ENCODE measurements at places on chromosomes 12 and 14.
A peak's percentile ranks its signal among the peaks of the same experiment; 100 is the strongest.

- H3K4me3 ChIP-seq = no peak overlapping the region
- H3K36me3 ChIP-seq = no peaks in the 10 kb centered on the region
- H3K4me1 ChIP-seq = no peaks in the 10 kb centered on the region
- DNase-seq = no peak
These were observed 48.6 kb upstream of the CATSPERB start for GRCh38 chr14:91780452-91780851.

- H3K36me3 ChIP-seq = no peaks in the 10 kb centered on the region
- no peaks in the 10 kb centered on the region for H3K27me3 ChIP-seq
- DNase-seq = no peak
- no peaks in the 10 kb centered on the region for H3K4me1 ChIP-seq
- H3K4me3 ChIP-seq = no peak overlapping the region
These were observed 523.2 kb upstream of the CCDC196 start for GRCh38 chr14:65962952-65963351.

GRCh38 chr14:74456684-74457564 lies 30.9 kb upstream of the SYNDIG1L start:
- no peak overlapping the region for H3K4me3 ChIP-seq
- H3K36me3 ChIP-seq = no peaks in the 10 kb centered on the region
- no peaks in the 10 kb centered on the region for H3K4me1 ChIP-seq
- no peak overlapping the region for H3K27ac ChIP-seq
- DNase-seq = no peak

- H3K27ac ChIP-seq = no peak overlapping the region
- no peaks in the 10 kb centered on the region for H3K27me3 ChIP-seq
- H3K4me1 ChIP-seq = no peaks in the 10 kb centered on the region
These were observed 41.8 kb upstream of the CLMN start for GRCh38 chr14:95361373-95362137.

DNA sequence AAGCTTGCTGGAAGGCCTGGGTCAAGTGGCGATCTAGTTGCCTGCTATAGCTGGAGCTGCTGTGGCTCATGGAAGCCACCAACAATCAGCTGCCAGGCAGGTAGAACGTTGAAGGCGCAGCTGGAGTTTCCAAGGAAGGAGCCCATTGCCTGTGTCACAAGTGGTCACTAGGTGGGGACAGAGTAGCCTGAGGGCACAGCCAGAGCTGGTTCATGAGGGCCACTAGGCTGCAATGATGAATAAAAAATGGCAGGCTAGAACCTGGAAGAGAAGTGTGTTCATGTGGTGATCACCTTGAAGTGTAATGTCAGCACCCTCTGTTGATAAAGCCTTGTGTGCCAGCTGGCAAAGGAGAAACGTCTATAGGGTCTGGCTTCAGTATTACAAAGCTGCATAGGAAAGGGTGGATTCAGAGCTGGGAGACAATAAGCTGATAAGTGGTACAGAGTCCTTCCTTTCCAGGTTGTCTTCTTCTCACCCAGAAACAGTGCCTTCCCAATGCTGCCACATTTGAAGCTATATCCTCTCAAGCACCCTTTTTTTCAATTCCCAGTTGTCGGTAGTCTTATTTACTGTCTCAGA lies 165.8 kb downstream of the EMP1 start:
- no peaks in the 10 kb centered on the region for H3K27me3 ChIP-seq
- H3K36me3 ChIP-seq = no peaks in the 10 kb centered on the region
- no peak overlapping the region for H3K27ac ChIP-seq
- DNase-seq = peak; percentile 67
- no peaks in the 10 kb centered on the region for H3K4me1 ChIP-seq

GRCh38 chr12:78864403-78864869 lies at the start of gene SYT1:
TSS of gene SYT1 (plus strand) at chr12:78864774.
- peak; percentile 74 for DNase-seq
- peak within 1 kb of the TSS; percentile 91 for H3K27ac ChIP-seq
- peaks cover 14% of the 10 kb centered on the region for H3K4me1 ChIP-seq
- H3K36me3 ChIP-seq = no peaks in the 10 kb centered on the region

GRCh38 chr12:75685617-75686225 lies 174.3 kb upstream of the KRR1 start:
- no peak overlapping the region for H3K27ac ChIP-seq
- no peak overlapping the region for H3K4me3 ChIP-seq
- no peak for DNase-seq
- H3K4me1 ChIP-seq = no peaks in the 10 kb centered on the region

DNA sequence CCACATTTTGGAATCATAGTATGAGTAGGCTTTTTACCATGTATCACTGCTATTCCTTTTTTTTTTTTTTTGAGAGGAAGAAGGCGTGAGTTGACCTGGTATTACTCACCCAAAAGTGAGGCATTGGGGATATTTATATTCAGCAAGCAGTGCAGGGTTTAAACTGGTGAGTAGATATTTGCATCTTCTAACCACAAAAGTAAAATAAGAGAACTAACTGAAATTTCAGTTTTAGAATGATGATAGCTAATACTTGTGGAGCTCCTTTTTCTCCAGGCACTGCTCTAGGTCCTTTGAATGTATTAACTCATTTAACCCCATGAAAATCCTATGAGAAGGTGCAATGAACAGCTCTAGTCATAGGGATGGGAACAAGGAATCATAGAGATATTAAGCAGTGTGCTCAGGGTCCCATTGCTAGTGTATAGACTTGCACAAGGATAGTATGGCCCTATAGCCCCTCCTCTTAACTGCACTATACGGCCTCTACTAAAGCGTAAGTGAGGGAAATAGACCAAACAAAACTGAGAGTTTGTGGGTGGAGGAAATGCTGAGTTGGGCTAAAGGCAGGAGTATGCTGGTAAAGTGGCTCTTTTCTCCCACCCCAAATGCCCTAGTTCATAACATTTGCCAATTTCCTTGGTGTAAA lies 104.3 kb upstream of the MAX start:
- peak; percentile 67 for DNase-seq
- no peaks in the 10 kb centered on the region for H3K27me3 ChIP-seq
- no peaks in the 10 kb centered on the region for H3K36me3 ChIP-seq
- H3K4me1 ChIP-seq = peaks cover 51% of the 10 kb centered on the region

- no peaks in the 10 kb centered on the region for H3K4me1 ChIP-seq
- no peak overlapping the region for H3K27ac ChIP-seq
- H3K27me3 ChIP-seq = no peaks in the 10 kb centered on the region
These were observed 18.0 kb upstream of the MYO1H start for GRCh38 chr12:109329686-109330085.

- H3K36me3 ChIP-seq = no peaks in the 10 kb centered on the region
- no peaks in the 10 kb centered on the region for H3K4me1 ChIP-seq
- DNase-seq = no peak
- no peak overlapping the region for H3K27ac ChIP-seq
- H3K27me3 ChIP-seq = no peaks in the 10 kb centered on the region
These were observed 600.2 kb downstream of the TRHDE start for GRCh38 chr12:72872238-72872887.

GRCh38 chr12:32586390-32586789 lies 92.7 kb upstream of the DNM1L start:
- H3K4me3 ChIP-seq = no peak overlapping the region
- no peak overlapping the region for H3K27ac ChIP-seq
- no peaks in the 10 kb centered on the region for H3K27me3 ChIP-seq
- DNase-seq = no peak
- peaks cover 9% of the 10 kb centered on the region for H3K36me3 ChIP-seq

DNA sequence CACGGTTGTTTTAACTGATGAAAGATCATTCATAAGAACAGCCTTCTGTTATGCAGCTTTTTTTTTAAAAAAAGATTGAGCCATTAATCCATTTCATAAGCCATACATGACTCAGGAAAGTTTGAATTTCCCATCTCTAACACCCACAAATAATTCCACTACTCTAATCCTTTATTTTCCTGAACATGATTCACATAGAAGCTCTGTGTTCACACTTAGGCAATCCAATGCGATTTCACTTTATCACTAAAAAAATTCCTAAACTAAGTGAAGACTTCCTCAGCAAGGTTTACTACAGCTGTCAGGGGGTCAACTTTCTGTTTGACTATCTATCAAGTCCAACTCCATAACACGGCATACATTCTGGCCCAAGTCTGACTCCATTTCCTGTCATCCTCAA lies 25.9 kb downstream of the PKP2 start:
- no peak overlapping the region for H3K27ac ChIP-seq
- H3K4me1 ChIP-seq = peaks cover 27% of the 10 kb centered on the region
- no peak overlapping the region for H3K4me3 ChIP-seq
- H3K27me3 ChIP-seq = no peaks in the 10 kb centered on the region
- DNase-seq = no peak

DNA sequence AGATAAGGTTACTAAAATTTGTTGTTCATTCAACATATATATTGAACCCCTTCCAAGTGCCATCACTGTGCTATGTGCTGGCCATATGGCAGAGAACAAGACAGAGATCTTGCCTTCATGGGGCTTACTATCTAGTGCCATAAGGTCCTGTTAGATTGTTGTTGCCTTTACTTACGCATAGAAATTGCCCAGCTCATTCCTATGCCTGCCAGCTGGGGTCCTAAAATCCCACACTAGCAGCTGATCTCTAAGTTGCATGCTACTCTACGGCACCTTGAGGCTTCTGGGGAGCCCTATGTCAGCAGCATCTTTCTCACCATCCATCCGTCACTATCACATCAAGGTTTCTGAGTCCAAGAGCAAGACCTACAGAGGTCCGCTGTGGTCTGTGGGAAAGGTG lies 1.4 kb upstream of the KCNK10 start:
- H3K4me3 ChIP-seq = no peak overlapping the region
- no peaks in the 10 kb centered on the region for H3K27me3 ChIP-seq
- no peaks in the 10 kb centered on the region for H3K4me1 ChIP-seq
- DNase-seq = no peak
- no peak overlapping the region for H3K27ac ChIP-seq

GRCh38 chr14:103016594-103016993 lies 40.8 kb downstream of the CDC42BPB start:
- H3K36me3 ChIP-seq = no peaks in the 10 kb centered on the region
- H3K27ac ChIP-seq = no peak overlapping the region
- H3K27me3 ChIP-seq = no peaks in the 10 kb centered on the region
- H3K4me3 ChIP-seq = no peak overlapping the region
- no peaks in the 10 kb centered on the region for H3K4me1 ChIP-seq

- no peak overlapping the region for H3K4me3 ChIP-seq
- no peak for DNase-seq
- no peaks in the 10 kb centered on the region for H3K4me1 ChIP-seq
- no peaks in the 10 kb centered on the region for H3K27me3 ChIP-seq
These were observed 28.6 kb upstream of the BLTP3B start for GRCh38 chr12:100171248-100171647.

DNA sequence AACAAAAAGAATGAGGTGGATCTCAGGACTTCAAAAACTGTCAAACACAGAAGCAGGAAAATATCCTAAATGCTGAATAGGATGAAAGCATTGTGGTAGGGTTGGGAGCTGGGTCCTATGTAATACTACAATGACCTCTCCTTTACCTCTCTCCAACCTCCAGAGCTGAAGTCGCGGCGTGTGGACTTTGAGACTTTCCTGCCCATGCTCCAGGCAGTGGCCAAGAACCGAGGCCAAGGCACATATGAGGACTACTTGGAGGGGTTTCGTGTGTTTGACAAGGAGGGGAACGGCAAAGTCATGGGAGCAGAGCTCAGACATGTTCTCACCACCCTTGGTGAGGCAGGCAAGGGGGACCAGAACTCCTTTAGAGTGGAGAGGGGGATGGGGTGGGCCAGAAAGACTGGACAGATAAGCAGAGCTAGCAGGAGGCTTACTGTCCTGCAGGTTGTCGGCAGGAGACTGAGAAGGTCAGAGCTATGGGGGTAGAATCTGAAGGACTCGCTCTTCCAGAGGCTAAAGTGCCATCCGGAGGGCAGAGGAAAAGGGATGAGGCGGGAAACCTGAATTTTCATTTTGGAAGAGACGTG lies 2.8 kb upstream of the MYL6 start:
- no peaks in the 10 kb centered on the region for H3K27me3 ChIP-seq
- H3K4me1 ChIP-seq = peaks cover 25% of the 10 kb centered on the region
- no peak for DNase-seq

DNA sequence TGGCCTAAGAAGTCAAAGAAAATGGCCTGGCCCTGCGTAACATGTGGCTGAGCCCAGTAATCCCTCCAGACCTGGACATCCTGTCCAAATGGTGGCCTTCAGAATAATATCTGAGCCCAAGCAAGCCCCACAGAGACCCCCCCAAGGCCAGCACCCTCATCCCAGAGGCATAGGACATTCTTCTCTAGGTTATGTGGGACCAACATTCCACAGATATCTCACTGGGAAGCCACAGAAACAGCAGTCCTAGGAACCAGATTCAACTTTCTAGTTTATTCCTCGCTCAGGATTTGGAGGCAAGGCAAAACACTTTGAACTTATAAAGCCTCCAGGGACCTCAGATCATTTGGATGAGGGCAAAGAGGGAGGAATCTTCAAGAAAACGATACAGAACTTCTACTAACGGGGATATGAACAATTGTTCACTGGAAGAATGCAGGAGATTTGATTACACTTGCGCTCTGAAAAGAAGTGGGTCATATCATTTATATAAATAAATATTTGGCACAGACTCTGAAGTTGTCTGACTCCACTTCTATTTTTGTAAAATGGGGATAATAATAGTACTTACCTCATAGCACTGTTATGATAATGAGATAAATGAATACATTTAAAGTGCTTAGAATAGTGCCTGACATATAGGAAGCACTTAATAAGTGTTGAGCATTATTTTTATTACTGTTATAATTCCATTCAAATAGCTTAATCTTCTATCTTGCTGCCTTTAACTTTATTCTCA lies 171.5 kb downstream of the NUAK1 start:
- H3K27me3 ChIP-seq = no peaks in the 10 kb centered on the region
- no peak overlapping the region for H3K27ac ChIP-seq
- DNase-seq = no peak
- no peak overlapping the region for H3K4me3 ChIP-seq

GRCh38 chr12:55226523-55226922 lies 5.7 kb downstream of the OR10A7 start:
- H3K27ac ChIP-seq = no peak overlapping the region
- H3K36me3 ChIP-seq = no peaks in the 10 kb centered on the region
- DNase-seq = no peak

DNA sequence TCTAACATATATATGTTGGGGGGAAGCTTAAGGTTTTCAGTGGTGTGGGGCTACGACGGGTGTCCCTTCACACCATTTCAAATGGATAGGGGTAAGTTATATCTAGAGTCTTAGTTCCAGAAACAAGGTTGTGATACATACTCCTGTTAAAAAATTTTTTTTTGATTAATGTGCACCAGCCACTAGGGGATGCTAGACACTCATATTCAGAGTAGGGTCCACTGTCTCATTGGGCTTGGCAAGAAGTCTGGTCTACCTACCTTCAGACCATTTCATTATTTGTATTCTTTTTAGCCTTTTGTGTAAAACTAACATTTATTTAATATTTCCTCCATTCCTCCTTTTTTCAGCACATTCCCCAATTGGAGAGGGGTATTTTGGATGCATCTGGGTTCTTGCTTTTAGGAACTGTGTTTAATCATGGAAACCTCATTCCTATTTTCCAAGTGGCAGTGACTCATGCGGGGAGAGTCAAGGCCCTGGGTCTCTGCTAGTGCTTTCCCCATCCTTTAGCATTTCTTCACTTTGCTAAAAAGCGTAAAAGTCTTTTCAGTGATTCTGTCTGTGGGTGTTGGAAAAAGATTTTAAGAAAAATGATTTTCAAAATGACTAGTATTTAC lies 33.4 kb downstream of the ANO4 start:
- no peaks in the 10 kb centered on the region for H3K27me3 ChIP-seq
- no peaks in the 10 kb centered on the region for H3K36me3 ChIP-seq
- no peaks in the 10 kb centered on the region for H3K4me1 ChIP-seq
- peak; percentile 55 for DNase-seq
- H3K4me3 ChIP-seq = no peak overlapping the region
- H3K27ac ChIP-seq = no peak overlapping the region

GRCh38 chr12:108609537-108610335 lies 11.9 kb upstream of the TMEM119 start:
- H3K36me3 ChIP-seq = no peaks in the 10 kb centered on the region
- no peak for DNase-seq
- no peaks in the 10 kb centered on the region for H3K4me1 ChIP-seq
- no peak overlapping the region for H3K4me3 ChIP-seq

GRCh38 chr14:37122288-37122687 lies 50.1 kb downstream of the SLC25A21 start:
- H3K4me3 ChIP-seq = no peak overlapping the region
- H3K27me3 ChIP-seq = no peaks in the 10 kb centered on the region
- no peaks in the 10 kb centered on the region for H3K36me3 ChIP-seq
